ENCODE measurements at places on chromosomes 3 and 15.

- DNase-seq = no peak
- peaks cover under 1% of the 10 kb centered on the region for H3K36me3 ChIP-seq
- H3K27ac ChIP-seq = no peak overlapping the region
- H3K4me1 ChIP-seq = no peaks in the 10 kb centered on the region
These were observed 68.4 kb downstream of the PPCDC start for GRCh38 chr15:75091814-75092213.

DNA sequence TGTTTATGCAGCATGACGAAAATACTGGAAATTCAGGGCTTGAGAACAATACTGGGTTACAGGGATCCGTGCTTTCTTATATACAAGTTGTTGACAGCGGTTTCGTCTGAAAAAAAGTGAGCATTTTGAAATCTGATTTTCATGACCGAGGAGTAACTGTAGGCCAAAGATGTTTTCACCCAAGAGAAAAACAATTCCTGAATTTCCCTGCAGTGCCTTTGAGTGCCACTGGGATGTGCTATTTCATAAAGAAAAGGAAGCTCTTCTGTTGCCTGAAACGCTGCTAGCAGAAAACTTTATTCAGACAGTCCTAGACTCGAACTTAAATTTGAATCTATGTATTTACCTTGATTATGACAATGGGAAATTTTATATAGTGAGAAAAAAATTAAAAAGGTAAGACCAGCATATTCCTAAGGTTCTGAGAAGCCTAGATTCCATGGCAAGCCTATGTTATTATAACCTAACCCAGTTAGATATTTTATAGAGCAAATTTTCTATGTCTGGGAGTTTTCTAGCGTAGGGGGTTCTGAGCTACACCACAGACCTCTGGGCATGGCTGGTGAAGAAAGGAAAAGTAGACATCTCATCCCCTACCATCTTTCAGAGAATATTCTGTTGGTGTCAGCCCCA is 30.2 kb downstream of the KCNAB1 start:
- no peaks in the 10 kb centered on the region for H3K27me3 ChIP-seq
- peaks cover 2% of the 10 kb centered on the region for H3K36me3 ChIP-seq
- no peak overlapping the region for H3K27ac ChIP-seq
- no peak overlapping the region for H3K4me3 ChIP-seq

DNA sequence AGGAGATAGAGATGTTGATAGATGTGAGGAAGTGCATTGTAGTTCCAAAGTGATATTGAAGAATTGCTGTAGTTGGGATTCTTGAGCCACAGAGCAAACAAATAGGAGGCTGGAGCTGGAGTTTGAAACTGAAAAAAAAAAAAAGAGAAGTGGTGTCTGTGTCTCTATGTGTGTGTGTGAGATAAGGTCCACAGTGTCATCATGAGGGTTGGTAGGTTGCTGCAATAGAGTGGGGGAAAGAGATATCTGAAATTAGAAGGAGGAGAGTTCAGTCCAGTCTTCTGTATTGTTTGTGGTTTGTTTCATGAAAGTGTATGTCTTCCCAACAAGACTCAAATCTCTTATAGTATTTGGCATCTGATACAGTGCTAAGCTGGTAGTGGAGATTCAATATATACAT is 37.3 kb upstream of the CACNA1D start:
- no peaks in the 10 kb centered on the region for H3K27me3 ChIP-seq
- peaks cover 2% of the 10 kb centered on the region for H3K4me1 ChIP-seq
- no peaks in the 10 kb centered on the region for H3K36me3 ChIP-seq
- no peak overlapping the region for H3K27ac ChIP-seq

GRCh38 chr3:66196633-66197032 is 24.2 kb upstream of the SLC25A26 start:
- H3K4me1 ChIP-seq = peaks cover 12% of the 10 kb centered on the region
- H3K27me3 ChIP-seq = peaks cover 13% of the 10 kb centered on the region
- no peak for DNase-seq

GRCh38 chr15:41735046-41735445 is 39.2 kb upstream of the MAPKBP1 start:
- H3K4me3 ChIP-seq = no peak overlapping the region
- no peaks in the 10 kb centered on the region for H3K27me3 ChIP-seq
- H3K27ac ChIP-seq = no peak overlapping the region

- no peak for DNase-seq
- H3K27me3 ChIP-seq = no peaks in the 10 kb centered on the region
- H3K36me3 ChIP-seq = peaks cover 2% of the 10 kb centered on the region
- no peak overlapping the region for H3K4me3 ChIP-seq
These were observed 384.5 kb upstream of the NECTIN3 start for GRCh38 chr3:110687138-110687537.

- no peak for DNase-seq
- H3K4me3 ChIP-seq = no peak overlapping the region
- H3K4me1 ChIP-seq = peaks cover 20% of the 10 kb centered on the region
- no peaks in the 10 kb centered on the region for H3K36me3 ChIP-seq
These were observed 199.6 kb downstream of the EFHB start for GRCh38 chr3:19734453-19734852.

Data from progenitor cell of endocrine pancreas (in vitro differentiated cells).